ENCODE measurements at places on chromosomes 3 and 15.

- DNase-seq: no peak
Measured at GRCh38 chr15:89148126-89148525, 59.9 kb downstream of the ABHD2 start.

DNA sequence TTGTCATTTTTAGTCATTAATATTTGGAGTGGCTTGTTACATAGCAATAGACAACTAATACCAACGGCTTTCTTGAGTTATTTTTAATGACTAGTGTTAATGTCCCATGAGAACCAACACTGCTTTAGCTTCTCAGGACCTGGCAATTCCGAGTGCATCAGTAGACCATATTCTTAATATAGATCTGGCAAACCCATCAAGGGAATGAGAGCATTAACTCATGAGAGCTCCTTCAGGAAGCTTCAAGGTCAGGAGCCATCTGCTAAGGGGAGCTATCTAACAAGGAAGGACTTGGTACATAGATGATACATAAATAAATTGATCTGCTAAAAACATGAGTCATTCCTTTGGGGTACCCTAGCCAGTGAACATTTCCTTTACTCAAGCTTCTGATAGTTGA, 122.6 kb upstream of the EPHA3 start:
- no peak for DNase-seq

- DNase-seq: no peak
Measured at GRCh38 chr3:48709051-48709461, 8.0 kb downstream of the IP6K2 start.

DNA sequence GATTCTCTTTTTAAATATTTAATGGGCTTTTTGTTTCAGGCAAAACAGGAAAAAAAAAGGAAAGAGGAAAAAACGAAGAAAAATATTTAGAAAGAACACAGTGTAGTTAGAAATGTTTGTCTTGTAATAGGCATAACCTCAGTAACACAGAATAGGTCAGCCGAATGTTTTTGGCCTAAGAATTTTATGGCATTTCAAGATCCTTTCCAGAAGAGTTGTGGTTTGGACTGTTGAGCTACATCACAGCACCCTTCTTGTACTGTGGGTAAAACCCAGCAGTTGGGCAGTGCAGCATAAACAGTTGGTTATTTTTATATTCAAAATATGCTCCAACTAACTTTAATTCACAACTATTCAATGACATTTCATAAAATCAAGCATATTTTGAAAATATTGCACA, 474.4 kb upstream of the AGTR1 start:
- no peak for DNase-seq

- DNase-seq: no peak
Measured at GRCh38 chr3:52518723-52519444, 14.8 kb downstream of the NT5DC2 start.
